ENCODE measurements at places on chromosomes 11 and 22. TPM values are rescaled to one million over a fixed set of nuclear protein-coding genes. Genes with fewer than 3 reads are reported as not detected.

The PRDM11 gene
- total RNA-seq: 12.0 TPM

The CREB3L1 gene
- not detected for total RNA-seq

The DERL3 gene
- 2.0 TPM for total RNA-seq

The MISFA gene
- total RNA-seq: not detected

DNA sequence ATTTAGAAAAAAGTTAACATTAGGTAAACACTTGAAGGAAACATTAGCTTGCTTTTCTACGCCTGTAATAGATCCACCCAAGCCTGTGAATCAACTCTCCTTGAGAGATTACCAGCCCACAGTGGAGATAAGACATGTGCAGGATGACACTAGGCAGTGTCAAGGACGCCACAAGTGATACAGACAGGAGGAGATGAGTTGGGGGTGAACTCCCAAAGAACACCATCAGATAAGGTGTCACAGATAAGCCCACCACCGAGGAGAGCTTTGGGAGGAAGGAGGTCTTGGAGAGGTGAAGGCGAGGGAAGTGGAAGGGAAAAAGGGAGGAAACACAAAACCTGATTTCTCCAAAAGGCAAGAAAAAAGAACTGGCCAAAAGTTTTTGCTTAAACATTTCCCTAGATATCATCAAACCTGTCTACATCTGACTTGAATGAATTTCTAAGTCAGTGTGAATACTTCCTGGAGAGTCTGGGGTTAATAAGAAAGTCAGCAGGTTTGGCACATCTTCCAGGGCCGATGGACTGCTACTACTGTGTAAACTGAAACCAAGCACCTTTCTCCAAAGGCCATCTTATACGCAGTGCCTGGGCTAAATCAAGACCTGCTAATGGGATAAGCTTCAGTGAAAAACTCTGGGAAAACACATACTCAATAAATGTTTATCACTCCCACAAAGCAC lies 15.5 kb downstream of the CLTCL1 start:
- H3K36me3 ChIP-seq: no peaks in the 10 kb centered on the region
- no peaks in the 10 kb centered on the region for H3K27me3 ChIP-seq
- no peak for DNase-seq
- no peaks in the 10 kb centered on the region for H3K4me1 ChIP-seq
- no peak overlapping the region for H3K4me3 ChIP-seq
- no peak overlapping the region for H3K27ac ChIP-seq

- no peak overlapping the region for H3K4me3 ChIP-seq
- no peaks in the 10 kb centered on the region for H3K27me3 ChIP-seq
- no peak for DNase-seq
- no peaks in the 10 kb centered on the region for H3K4me1 ChIP-seq
- no peak overlapping the region for H3K27ac ChIP-seq
Measured at GRCh38 chr11:27672836-27673464, 27.3 kb downstream of the BDNF start.

DNA sequence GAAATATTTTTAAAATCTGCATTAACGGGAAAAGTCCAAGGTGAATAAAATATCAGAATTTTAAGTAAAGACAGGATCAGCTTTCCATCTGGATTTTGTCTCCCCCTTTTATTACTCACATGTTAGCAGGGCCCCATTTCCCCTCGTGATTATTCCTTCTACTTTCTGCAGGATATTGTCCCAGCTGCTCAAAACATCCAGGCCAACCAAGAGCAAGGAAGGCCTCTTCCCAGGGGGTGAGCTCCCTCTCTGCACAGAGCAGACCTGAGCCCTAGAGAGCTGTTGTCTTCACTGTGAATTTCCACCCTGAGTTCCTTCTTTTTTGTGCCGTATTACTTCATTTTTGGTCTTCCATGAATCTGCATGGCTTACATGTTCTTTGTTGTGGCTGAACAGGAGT lies 3.7 kb upstream of the TMPRSS13 start:
- H3K27me3 ChIP-seq: no peaks in the 10 kb centered on the region
- H3K4me3 ChIP-seq: no peak overlapping the region
- no peak overlapping the region for H3K27ac ChIP-seq
- no peak for DNase-seq
- peaks cover 66% of the 10 kb centered on the region for H3K4me1 ChIP-seq

GRCh38 chr11:72009156-72009555 lies 10.4 kb downstream of the IL18BP start:
- no peak overlapping the region for H3K4me3 ChIP-seq
- peaks cover 13% of the 10 kb centered on the region for H3K4me1 ChIP-seq
- no peaks in the 10 kb centered on the region for H3K27me3 ChIP-seq
- H3K27ac ChIP-seq: no peak overlapping the region
